ENCODE measurements at places on chromosomes 7 and 10. TPM values are rescaled to one million over a fixed set of nuclear protein-coding genes. Genes with fewer than 3 reads are reported as not detected.
A peak's percentile ranks its signal among the peaks of the same experiment; 100 is the strongest.

- DNase-seq = no peak
Measured at GRCh38 chr7:45985902-45986301, 64.8 kb upstream of the IGFBP3 start.

GRCh38 chr10:88994019-88994418 is 3.4 kb downstream of the FAS start:
- no peak for DNase-seq

DNA sequence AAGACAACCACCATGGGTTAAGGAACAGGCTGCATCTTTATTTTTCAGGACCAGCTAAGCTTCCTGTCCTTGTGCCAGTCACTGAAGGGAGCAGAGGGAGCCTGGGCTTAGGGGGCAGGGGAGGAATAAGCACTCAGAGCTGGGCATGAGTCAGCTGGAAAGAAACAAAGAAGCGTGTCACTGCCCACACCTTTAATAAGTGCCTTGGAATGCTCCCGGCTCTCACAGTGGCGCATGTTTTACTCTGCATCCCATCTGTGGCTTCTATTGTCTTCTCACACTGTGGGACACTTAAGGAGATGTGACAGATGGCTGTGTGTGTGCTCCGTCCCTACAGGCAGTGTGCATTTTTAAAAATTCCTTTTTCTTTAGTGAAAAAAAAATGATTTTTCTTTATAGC is 71.7 kb downstream of the MTURN start:
- DNase-seq = no peak

- no peak for DNase-seq
Measured at GRCh38 chr7:27125986-27126394, 4.6 kb downstream of the HOXA4 start.

GRCh38 chr10:14873090-14873760 is 5.4 kb upstream of the SUV39H2 start:
- no peak for DNase-seq

DNA sequence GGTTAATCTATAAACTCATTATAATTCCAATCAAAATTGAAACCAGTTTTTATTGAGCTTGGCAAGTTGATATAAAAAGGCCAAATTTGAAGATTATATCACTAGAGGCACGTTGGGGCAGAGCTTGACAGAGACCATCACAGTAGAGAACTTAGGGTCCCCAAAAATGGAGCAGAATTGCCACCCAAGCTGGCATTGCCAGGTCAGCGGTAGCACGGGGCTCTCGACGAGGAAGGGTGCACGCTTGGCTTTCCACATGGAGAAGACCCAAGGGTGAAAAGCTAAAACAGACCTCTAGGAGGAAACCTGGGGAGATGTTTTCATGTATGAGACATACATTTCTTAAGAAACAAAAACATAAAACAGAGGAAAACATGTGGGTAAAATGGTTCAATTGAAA is 4.3 kb upstream of the JAKMIP3 start:
- DNase-seq = no peak

GRCh38 chr7:5626498-5626897 is 155.0 kb downstream of the RNF216 start:
- no peak for DNase-seq

DNA sequence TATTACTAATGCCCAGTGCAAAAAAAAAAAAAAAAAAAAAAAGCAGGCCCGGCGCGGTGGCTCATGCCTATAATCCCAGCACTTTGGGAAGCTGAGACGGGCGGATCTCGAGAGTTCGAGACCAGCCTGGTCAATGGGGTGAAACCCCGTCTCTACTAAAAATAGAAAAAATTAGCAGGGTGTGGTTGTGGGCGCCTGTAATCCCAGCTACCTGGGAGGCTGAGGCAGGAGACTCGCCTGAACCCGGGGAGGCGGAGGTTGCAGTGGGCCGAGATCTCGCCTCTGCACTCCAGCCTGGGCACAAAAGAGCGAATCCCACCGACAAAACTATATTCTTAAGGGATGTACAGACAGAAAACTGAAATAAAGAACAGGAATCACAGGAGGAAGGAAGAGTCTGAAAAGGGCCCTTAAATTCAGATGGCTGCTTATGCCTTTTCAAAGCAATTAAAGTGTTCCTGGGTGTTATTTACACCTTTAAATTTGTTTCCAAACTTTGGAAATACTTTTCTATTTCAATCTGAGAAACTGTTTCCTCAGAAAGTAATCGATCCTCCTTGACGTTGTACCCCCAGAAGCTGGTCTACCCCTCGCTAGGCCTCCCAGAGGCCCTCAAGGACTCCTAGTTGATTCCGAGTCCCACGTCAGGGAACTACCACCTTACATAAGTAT is 2.0 kb upstream of the KMT2E start:
- DNase-seq = no peak

- DNase-seq = no peak
Measured at GRCh38 chr10:14535457-14536130, 204.9 kb upstream of the FRMD4A start.

DNA sequence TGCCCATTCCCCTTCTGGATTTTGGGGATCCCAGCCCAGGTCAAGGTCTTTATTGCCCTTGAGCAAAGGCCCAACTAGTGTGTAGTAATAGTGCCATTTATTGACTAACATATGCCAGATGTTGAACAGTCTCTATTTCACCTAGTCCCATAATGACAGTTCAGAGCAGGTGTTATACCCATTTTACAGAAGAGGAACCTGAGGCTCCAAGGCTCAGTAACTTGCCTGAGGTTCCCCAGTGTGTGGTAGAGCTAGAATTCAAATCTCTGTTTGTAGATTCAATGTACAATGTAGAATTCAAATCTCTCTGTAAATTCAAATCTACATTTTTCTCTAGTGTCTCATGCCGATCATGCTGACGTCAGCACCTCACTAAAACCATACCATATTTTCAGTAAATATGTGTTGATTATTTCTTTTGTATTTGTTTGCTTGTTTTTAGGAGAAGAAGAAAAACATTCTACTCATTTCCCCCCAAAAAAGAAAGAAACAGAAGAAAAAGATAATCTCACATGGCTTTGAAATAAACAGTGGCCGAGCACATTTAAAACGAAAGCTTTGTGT is 329.7 kb downstream of the PRPF18 start:
- no peak for DNase-seq

DNA sequence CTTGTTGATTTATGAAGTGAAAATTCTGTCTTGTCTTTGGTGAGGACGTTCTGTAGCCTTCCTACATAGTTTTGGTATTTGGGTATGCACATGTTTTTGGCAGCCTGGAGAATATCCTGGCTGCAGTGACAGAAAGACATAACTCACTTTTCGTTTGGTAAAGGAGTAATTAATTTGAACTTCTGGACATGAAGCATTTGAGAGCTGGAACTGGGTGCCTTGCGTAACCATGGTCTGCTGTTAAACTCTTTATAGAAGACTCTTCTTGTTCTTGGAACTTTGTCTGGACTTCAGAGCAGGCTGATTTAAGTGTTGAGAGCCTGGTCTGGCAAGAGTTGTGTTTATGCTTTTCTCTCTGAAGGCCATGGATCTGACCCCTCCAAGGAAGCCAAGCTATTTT is 231.3 kb downstream of the LRMDA start:
- peak; percentile 83 for DNase-seq

- no peak for DNase-seq
Measured at GRCh38 chr7:64863021-64863420, 40.1 kb upstream of the ZNF273 start.

- no peak for DNase-seq
Measured at GRCh38 chr7:503575-504111, 16.0 kb downstream of the PDGFA start.

GRCh38 chr7:134758981-134759380 is 20.5 kb upstream of the CALD1 start:
- DNase-seq = no peak

Gene LMBR1
- polyA plus RNA-seq = 65.4 TPM

Gene MYO1G
- polyA plus RNA-seq = 1.8 TPM

Gene LRRC4
- polyA plus RNA-seq = 12.9 TPM

Gene CLRN3
- 0.26 TPM for polyA plus RNA-seq

Gene RBP4
- 0.76 TPM for polyA plus RNA-seq

Gene PDGFA
- 40.8 TPM for polyA plus RNA-seq

Gene PIK3CG
- polyA plus RNA-seq = 3.4 TPM

Gene ASAH2
- 5.0 TPM for polyA plus RNA-seq

Gene PPP1R3C
- 224 TPM for polyA plus RNA-seq

Gene TEX47
- polyA plus RNA-seq = not detected

Gene TASOR2
- 30.8 TPM for polyA plus RNA-seq

All from right lung (tissue), 10 donors.